ENCODE measurements at places on chromosomes 3 and 15.

- DNase-seq = peak; percentile 90
Observed at GRCh38 chr3:167814441-167814951, 79.0 kb downstream of the SERPINI1 start.

- no peak for DNase-seq
Observed at GRCh38 chr3:26984416-26985390, 362.1 kb downstream of the LRRC3B start.

- DNase-seq = no peak
Observed at GRCh38 chr15:71288348-71288955, 173.2 kb downstream of the THSD4 start.

GRCh38 chr3:32056559-32057290 lies 49.7 kb upstream of the GPD1L start:
- DNase-seq = no peak

DNA sequence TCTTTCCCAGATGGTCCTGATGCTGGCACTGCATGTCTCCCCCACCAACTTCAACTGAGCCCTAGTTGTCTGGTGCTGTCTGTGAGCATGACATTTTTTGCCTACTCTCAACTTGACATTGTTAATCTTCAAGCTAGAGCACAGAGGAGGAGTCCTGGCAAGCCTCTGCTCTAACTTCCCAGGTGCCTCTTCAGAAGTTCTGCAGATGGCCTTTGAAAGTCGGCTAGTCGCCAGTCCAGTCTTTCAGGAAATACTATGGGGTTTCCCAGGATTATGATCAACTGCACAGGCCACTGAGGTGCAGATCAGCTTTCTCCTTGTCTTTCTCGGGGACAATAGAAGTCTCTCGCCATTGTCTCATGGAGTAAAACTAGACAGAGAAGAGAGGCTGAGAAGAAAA lies 86.7 kb downstream of the ST8SIA2 start:
- DNase-seq = no peak

DNA sequence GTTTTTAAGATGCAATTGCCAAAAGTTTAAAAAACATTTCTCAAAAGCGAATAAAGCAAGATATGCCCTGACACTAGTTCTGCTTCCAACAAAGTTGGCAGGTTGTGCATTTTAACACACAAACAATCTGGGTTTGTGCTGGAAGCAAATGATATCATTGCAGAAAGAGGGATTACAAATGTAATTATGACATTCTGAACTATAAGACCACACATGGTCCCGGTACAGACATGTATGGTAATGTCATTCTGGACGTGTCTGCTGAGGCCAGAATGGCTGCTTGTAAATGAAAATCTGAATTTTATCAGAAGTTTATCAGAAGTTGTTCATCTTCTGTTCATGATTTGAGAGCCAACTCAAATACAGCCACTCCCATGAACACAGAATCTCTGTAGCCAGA lies 10.7 kb downstream of the TMC3 start:
- DNase-seq = no peak

DNA sequence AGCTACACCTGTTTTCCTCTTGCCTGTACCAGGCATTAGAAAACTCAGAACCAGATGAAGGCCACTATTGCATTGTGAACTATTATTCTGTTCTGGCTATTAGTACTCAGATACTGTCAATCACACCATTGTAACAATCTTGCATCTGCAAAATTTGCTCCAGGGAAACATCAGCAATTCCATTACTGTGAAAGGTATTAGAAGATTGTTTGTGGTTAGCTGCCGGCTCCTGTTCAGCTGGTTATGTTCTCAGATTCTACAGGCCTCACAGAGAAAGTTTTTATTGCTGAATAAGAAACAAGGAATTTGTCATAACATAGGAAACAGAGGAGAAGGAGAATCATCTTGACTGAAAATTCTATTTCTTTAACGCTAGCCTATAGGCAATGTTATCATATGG lies 179.9 kb downstream of the PLOD2 start:
- no peak for DNase-seq

GRCh38 chr3:135444058-135444457 lies 521.5 kb upstream of the PPP2R3A start:
- no peak for DNase-seq

GRCh38 chr3:10666621-10667020 lies 149.4 kb upstream of the SLC6A11 start:
- DNase-seq = no peak

All from NCI-H446 treated with DMSO at 0.1 percent for 48 hours (cell line).